OCI-LY7 (cell line): ENCODE measurements at places on chromosomes 11 and 22. TPM values are rescaled to one million over a fixed set of nuclear protein-coding genes. Genes with fewer than 3 reads are reported as not detected.

OR51I1 gene
- total RNA-seq: not detected in 2 replicates

MMP12 gene
- total RNA-seq: not detected in 2 replicates

OR8G5 gene
- not detected in 2 replicates for total RNA-seq

ACR gene
- total RNA-seq: not detected in 2 replicates

RGL4 gene
- 0.89 and 0.97 TPM in 2 replicates for total RNA-seq

PAX6 gene
- not detected in 2 replicates for total RNA-seq

PRSS23 gene
- not detected in 2 replicates for total RNA-seq

FLRT1 gene
- 0.11 TPM in 1 of 2 replicates, not detected in the other for total RNA-seq

MRGPRF gene
- total RNA-seq: not detected in 2 replicates

LMNTD2 gene
- total RNA-seq: 16.9 and 17.7 TPM in 2 replicates

OR2AG1 gene
- total RNA-seq: not detected in 2 replicates

HEPACAM gene
- total RNA-seq: not detected in 2 replicates

IL10RA gene
- total RNA-seq: 18.3 and 25.2 TPM in 2 replicates

- DNase-seq: no peak
Observed at GRCh38 chr22:33459137-33459536, 401.0 kb upstream of the SYN3 start.

DNA sequence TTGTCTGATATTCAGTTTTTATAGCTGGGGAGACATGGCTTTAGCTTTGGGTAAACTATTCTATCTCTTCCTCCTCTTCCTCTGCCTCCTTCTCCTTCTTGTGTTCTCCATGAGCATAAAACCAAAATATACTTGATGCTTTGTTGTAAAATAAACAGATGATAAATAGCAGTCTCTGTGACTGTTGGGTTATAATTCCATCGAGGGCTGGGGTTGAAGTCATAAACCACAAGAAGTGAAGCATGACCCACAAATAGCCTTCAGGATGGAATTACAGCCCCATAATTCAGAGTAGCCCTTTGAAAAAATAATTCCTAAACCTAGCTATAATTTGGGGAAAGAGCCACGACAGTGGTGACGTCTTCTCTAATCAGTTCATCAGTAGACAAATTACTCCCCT, 177.7 kb downstream of the SNX19 start:
- no peak for DNase-seq

- no peak for DNase-seq
Observed at GRCh38 chr22:45208993-45209838, 31.5 kb downstream of the KIAA0930 start.

- DNase-seq: no peak
Observed at GRCh38 chr22:47633111-47633510, 870.7 kb downstream of the TBC1D22A start.

- no peak for DNase-seq
Observed at GRCh38 chr11:24453129-24453718, 43.6 kb upstream of the LUZP2 start.

- no peak for DNase-seq
Observed at GRCh38 chr11:44778195-44779100, 51.7 kb downstream of the TSPAN18 start.

DNA sequence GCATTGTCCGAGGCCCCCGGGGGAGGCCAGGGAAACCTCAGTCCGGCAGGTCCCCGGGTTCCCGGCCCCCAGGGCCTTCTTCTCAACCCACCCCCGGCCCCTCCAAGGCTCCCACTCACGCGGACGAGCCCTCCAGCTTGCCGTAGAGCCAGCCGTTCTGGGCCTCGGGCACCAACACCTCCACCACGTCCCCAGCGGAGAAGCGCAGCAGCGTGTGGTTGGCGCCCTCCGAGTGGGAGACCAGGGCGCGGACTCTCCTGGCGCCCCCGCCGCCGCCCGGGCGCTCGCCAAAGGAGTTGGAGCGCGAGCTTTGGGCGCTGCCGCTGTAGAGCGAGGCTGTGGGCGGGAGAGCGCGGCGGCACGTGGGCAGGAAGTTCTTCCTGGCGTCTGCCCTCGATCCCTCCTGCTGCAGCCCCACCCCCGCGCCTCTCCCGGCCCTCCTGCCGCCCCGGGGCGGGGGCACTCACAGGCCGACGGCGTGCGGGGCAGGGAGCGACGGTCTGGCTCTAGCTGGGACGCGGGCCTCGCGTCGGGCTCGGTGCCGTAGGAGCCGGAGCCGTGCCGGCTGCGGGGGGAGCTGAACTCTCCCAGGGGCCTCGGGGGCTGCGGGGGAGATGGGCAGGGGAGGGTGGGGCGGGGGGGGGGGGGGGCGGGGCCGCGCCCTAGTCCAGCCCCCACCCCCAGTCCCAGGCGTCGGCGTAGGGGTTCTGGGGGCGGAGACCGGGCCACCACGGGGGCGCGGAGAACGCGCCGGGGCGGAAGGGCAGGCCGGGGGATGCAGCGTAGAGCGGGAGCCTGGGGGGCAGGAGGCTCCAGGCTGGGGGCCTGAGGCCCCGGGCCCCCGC, 4.9 kb upstream of the SLC16A8 start:
- no peak for DNase-seq

GRCh38 chr11:15419696-15420095, 305.0 kb downstream of the INSC start:
- no peak for DNase-seq

GRCh38 chr11:596374-596773, 19.4 kb downstream of the IRF7 start:
- DNase-seq: no peak

- DNase-seq: peak; percentile 62
Observed at GRCh38 chr22:38724926-38725571, 19.3 kb downstream of the GTPBP1 start.

- peak; percentile 35 for DNase-seq
Observed at GRCh38 chr11:93895106-93895862, 44.9 kb upstream of the VSTM5 start.

DNA sequence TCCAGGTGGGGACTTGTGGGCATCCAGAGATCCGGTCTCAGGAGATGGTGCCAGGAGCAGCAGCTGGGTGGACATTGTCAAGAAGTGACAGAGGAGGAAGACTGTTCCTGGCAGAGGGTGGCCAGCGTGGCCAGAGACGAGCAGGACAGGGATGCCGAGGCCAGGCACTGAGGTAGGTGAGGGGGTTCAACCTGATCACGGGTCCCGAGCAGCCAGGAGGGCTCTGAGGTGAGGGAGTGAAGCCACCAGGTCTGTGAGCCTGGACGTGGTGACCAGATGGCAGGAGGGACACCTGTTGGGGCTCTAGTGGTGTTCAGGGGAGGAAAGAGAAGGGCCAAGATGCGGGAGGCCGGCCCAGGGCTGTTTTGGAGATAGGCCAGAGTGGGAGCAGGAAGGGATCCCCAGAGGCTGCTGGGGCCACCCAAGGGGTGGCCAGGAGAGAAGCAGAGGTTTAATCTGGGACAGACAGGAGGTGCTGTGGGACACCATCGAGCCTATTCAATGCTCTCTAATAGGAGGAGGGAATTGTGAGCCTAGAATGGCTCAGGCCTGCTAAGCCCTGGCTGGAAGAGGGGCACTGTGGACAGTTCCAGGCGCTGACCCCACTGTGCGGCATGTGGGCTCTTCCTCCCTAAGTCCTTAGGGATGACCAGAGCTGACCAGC, 6.3 kb downstream of the PPM1F start:
- DNase-seq: no peak

GRCh38 chr22:49970528-49971231, 10.1 kb downstream of the PIM3 start:
- DNase-seq: peak; percentile 74

- DNase-seq: no peak
Observed at GRCh38 chr22:38734421-38735100, 21.2 kb downstream of the SUN2 start.

DNA sequence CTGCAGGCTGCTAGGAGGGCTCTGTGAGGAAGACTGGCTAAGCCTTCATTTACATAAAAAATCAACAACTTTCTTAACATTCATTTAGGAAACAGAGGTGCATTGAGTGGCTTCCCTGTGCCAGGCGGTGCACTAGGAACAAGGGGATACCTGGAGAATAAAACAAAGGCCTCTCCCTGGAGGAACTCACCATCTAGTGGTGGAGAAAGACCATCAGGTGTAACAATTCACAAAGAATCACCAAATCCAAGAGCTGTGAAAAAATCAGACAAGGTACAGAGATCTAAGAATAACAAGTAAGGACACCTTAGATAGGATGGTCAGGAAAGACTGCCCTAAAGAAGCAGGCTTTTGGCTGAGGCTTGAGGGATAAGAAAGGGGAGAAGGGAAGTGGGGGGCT, 40.3 kb downstream of the CSNK2A3 start:
- DNase-seq: no peak

- no peak for DNase-seq
Observed at GRCh38 chr11:108873941-108874340, 209.1 kb downstream of the DDX10 start.

DNA sequence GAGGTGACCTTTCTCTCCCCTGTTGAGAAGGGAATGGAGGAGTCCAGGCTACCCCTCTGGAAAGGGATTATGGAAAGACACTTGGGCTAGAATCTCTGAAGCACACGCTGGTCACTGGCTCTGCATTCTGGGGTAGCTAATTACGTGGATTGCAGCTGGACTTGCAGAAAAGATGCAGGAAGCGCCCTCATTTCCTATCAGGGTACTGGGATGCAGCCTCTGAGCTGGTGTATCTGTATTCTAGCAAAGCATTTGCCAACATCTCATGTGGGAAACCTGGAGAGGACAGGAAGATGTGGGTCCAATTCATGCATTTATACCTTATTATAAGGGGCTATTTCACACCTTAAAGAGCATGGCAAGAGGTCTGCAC, 44.3 kb downstream of the CD82 start:
- DNase-seq: no peak

GRCh38 chr11:69640995-69641581, at the start of gene CCND1:
Gene CCND1 (plus strand): TSS chr11:69641156. CDS start chr11:69641314, 158 bp downstream.
- peak; percentile 13 for DNase-seq

DNA sequence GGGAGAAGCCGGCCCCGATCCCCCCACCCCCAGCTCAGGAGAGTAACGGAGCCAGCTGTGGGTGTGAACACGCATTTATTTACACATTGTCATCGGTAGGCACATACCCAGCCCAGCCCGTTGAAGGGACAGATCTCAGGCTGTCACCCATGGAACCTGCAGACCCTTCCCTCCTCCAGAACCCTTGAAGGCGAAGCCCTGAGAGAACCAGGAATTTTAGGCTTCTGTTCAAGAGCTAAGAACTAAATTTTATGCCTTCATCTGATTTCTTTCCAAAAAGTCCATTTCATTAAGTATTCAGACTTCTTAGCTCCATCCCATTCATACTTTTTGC, 379 bp upstream of the BRMS1 start:
- no peak for DNase-seq

- no peak for DNase-seq
Observed at GRCh38 chr22:47283616-47284270, 521.3 kb downstream of the TBC1D22A start.

GRCh38 chr22:47943729-47944700, 1181.6 kb downstream of the TBC1D22A start:
- peak; percentile 59 for DNase-seq

DNA sequence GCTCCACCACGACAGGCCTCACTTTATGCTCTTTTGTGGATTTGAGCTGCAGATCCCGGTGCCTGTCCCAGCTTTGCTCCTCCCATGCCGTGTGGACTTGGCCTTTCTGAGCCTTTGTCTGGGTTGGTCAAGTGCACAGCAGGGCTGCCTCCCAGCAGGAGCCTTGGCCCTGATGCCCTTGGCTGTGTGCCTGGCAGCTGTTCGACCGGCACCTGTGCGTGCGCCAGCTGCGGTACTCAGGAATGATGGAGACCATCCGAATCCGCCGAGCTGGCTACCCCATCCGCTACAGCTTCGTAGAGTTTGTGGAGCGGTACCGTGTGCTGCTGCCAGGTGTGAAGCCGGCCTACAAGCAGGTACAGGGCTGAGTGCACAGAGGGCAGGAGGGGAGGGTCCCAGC, 46.5 kb downstream of the MYO7A start:
- DNase-seq: no peak

DNA sequence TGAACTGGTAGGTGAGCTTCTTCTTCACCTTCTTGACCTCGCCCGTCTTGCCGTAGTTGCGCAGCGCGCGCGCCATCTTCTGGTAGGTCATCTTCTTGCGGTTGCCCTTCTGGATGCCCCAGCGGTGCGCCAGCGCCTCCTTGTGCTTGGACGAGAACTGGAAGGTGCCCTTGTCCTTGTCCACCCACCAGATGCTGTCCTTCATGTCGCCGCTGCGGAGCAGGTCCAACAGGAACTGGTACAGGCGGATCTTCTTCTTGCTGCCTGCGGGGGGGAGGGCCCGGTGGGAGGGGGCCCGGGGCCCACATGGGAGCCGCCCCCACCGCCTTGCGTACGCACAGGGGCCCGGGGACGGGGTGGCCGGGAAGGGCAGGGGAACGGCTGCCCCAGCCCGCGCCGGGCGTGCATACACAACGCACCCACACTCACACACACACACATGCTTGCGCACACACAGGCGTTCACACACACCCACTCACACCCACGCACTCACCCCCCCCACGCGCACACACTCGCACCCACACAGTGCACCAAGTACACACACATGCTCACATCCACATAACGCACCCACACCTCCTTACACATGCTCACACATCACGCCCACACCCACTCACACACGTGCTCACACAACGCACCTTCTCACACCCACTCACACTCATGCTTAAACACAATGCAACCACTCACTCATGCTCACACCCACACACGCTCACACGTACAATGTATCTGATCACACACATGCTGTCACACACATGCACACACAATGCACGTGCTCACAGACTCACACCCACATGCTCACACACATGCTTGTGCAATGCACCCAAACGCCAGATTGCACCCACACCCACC, 3.0 kb upstream of the MYBPC3 start:
- DNase-seq: no peak

GRCh38 chr22:45185718-45186514, 22.2 kb downstream of the NUP50 start:
- DNase-seq: no peak

GRCh38 chr11:81825346-81825745, 908.3 kb downstream of the FAM181B start:
- DNase-seq: no peak

DNA sequence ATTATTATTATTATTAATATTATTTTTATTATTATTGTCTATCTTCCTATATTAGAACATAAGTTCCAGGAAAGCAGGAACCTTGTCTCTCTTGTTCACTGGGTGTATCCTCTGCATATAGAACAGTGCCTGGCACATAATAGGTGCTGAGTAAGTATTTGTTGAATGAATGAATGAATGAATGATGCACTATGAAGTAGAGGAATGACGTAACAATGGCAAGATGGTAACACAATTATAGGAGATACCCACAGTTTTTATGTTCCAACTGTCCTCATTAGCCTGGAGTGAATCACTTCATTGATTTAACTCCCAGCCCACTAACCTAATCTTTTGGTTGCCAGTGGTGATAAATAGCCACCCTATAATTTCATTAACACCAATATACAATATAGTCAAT, 2.1 kb downstream of the KDM4D start:
- DNase-seq: no peak

GRCh38 chr11:41308286-41308685, 151.2 kb downstream of the LRRC4C start:
- no peak for DNase-seq

DNA sequence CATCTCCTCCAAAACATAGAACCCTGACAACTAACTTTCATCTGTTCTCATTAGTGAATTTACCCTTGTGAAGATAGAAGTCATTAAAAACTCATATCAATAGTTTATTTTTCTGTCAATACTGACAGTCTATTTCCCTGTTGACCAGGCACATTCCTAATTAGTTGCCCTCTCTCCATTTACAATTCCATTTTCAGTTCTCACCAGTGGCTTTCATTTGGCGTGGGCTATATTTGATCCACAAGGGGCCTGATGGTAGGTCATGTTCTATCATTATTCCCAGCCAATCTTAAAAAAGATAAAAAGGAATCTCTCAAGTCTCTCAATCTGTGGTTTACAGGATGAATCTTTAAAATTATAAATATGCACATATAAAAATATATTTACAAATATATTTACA, 3.9 kb upstream of the AKIP1 start:
- DNase-seq: no peak
